Pulmonary artery endothelial cell (primary cell): ENCODE measurements at places on chromosomes 13 and 19.

GRCh38 chr13:98480915-98481877, 95.7 kb downstream of the STK24 start:
- no peak for DNase-seq

DNA sequence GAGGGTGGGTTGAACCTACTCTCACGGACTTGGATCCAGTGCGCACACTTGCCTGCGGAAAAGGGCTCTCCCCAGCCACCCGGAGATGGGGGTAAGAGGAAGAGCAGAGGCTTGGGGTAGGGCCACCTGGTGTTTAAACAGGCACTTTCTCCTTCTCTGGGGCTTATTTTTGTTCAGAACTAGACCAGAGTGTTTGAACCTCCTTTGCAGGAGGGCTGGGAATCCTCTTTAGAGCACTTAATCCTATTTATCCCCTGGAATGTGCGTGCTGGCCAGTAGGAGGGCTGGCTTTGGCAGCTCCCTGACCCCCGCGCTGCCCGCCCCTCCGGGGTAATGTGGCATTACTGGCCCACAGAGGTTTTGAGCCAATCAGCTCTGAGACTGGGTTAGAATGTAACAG, 2.0 kb downstream of the RGS9BP start:
- no peak for DNase-seq

DNA sequence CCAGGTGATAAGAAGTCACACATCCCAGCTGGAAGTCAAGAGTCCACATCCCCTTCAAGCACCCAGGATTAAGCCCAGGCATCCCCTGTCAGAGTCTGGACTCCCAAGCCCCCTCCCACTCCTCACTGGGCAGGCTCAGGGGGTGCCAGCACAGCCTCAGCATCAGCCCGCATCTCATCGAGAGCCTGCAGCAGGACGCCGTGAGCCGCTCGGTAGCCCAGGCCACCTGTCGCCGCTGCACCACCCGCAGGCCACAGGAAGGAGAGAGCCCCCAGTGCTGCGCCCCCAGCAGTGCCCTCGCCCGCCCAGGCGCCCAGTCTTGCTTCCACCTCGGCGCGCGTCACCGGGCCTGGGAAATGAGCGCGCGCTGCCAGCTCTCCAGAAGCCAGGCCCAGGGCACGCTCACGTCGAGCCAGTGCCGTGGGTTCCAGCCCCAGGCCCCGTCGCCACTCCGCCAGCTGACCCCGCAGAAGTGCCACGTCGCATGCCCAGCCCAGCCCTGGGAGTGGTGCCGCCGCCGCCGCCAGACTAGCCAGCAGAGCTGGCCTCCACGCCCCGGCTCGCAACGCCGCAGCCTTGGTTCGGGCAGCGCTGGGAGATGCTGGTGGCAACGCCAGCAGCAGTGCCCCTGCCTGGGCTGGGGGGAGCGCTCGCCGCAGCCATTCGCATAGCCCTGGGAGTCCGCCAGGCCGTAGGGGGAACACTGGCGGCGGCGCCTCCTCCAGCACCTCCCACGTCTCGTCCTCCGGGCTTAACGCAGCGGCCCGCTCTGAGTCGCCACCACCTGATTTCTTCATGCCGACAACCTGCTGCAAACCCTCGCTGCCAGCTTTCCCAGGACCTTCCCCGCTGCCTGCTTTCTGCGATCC, 3.8 kb downstream of the IRGQ start:
- no peak for DNase-seq

DNA sequence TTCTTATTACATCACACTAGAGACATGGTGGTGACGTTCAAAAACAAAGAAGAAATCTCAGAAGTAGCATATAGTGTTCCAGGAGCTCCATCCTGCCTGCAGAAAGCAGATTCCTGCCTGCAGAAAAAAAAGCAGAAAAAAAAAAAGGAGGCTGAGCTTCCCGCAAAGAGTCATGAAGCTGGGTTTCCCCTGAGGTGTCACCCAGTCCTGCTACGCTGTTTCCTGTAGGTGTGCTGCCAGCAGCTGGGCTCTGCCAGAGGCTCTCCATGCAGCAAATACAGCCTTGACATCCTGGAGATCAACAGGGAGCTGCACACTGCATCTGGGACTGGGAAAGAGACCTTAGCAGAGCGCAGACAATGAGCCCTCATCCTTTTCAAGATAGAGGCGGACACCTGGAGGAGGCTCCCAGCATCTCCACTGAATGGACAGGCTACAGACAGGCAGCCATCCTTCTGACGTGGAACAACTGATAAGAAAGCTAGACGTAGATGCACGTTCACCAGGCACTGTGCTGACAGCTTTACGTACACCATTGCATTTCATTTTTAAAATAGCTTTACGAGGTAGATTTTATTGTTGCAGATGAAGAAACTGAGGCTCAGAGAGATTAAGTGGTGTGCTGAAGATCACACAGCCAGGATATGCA, 350.9 kb downstream of the FOXO1 start:
- DNase-seq = peak; percentile 35

DNA sequence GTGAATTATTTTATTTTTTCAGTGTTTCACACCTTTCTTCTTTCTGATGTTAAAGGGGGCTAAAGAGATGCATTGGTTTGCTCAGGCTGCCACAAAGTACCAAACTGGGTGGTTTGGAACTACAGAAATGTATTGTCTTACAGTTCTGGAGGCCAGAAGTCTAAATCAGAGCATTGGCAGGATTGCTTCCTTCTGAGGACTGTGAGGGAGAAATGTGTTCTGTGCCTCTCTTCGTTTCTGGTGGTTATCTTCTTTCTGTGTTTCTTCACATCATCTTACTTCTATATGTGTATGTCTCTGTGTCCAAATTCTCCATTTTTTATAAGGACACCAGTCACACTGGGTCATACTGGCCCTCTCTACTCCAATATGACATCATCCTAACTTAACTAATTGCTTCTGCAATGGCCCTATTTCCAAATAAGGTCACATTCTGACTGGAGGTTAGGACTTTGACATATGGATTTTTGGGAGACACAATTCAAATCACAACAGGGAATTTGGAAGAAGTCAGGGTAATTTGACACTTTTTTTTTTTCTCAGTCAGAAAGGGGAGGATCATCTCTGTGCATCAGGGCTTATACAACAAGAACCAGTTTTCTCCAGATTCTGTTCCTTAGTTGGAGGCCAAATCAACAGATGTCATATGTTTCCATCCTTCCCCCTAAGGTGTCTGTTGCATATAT, 188.2 kb downstream of the KCNRG start:
- no peak for DNase-seq

DNA sequence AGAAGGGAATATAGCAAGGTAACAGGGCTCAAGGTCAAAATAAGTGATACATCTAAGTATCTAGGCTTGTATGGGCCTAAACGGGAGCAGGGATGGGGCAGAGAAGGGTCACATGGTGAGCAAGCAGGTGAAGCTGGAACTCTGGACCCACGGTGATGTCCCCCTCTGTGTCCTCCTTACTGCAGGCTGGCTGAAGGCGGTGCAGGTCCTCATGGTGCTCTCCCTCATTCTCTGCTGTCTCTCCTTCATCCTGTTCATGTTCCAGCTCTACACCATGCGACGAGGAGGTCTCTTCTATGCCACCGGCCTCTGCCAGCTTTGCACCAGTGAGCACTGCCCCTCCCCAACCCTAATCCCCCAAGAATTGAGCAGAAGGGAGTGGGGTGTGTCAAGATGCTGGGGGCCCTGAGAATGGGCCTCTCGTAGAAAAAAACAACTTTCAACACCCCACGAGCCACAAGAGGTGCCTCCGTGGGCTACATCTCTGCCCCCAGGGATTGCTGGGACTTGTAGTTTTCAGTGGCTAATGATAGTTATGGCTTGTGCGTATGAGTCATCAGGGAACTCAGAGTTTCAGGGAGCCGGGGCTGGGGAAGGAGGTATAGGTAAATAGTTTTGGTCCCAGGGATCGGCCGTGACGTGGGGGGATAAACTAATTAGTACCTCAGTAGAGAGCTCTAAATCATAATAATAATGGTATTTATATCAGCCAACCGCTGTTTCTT, 4.0 kb downstream of the EMP3 start:
- DNase-seq = no peak
